Thoracic aorta (tissue), 2 donors: ENCODE measurements at places on chromosomes 13 and 19. TPM values are rescaled to one million over a fixed set of nuclear protein-coding genes. Genes with fewer than 3 reads are reported as not detected.

Gene BEST2
- not detected for total RNA-seq

Gene KASH5
- not detected for total RNA-seq

Gene RASIP1
- 11.6 TPM for total RNA-seq

Gene MYO1F
- total RNA-seq = 29.6 TPM

Gene ZSCAN5B
- total RNA-seq = not detected

Gene TUBA3C
- total RNA-seq = not detected

Gene LILRB2
- 13.7 TPM for total RNA-seq

Gene RYR1
- total RNA-seq = 3.8 TPM

Gene ACER1
- not detected for total RNA-seq

Gene GPR18
- not detected for total RNA-seq

Gene GPR183
- total RNA-seq = 19.6 TPM

Gene ABCA7
- total RNA-seq = 7.0 TPM

Gene SYDE1
- total RNA-seq = 83.3 TPM

Gene FUT6
- not detected for total RNA-seq

Gene CGB3
- not detected for total RNA-seq

Gene ANGPTL4
- 99.1 TPM for total RNA-seq

Gene BCKDHA
- total RNA-seq = 18.5 TPM

Gene ZNF443
- total RNA-seq = 2.4 TPM

Gene CGB1
- not detected for total RNA-seq

Gene SHISA2
- total RNA-seq = 0.35 TPM

Gene TMEM255B
- 14.9 TPM for total RNA-seq

Gene ZNF556
- 0.49 TPM for total RNA-seq

Gene S1PR4
- 6.4 TPM for total RNA-seq

Gene CALR3
- total RNA-seq = not detected

Gene METTL21C
- total RNA-seq = not detected

Gene PGLYRP1
- total RNA-seq = not detected

Gene KLK11
- total RNA-seq = not detected

Gene VSTM2B
- not detected for total RNA-seq

Gene TRIM28
- total RNA-seq = 204 TPM

Gene GNA15
- total RNA-seq = 13.0 TPM

Gene ZNF850
- total RNA-seq = 13.2 TPM

Gene HS6ST3
- 1.8 TPM for total RNA-seq

Gene CEACAM4
- total RNA-seq = not detected

Gene TNFSF9
- 1.8 TPM for total RNA-seq

Gene ZIK1
- total RNA-seq = 5.4 TPM

Gene DIAPH3
- 8.0 TPM for total RNA-seq

Gene DIRAS1
- 2.3 TPM for total RNA-seq

Gene HPN
- total RNA-seq = 0.35 TPM
